NCI-H1417 treated with DMSO at 0.1 percent for 48 hours (cell line): ENCODE measurements at places on chromosomes 16 and 17.

DNA sequence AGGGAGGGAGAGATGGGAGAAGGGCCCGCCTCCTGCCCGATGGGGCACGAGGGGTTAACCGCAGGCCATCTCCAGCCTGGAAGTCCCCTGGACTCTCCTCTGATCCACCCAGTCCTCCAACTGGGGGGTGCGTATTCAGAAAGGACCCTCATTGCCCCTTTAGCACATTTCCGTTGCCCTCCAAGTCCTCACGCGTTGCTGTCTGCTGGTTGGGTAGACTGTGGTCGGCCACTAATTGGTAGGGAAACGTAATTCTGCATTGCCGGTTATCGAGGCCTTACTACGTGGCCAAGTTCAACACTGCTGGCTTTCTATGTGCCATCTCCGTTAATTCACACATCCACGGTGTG, 103.4 kb downstream of the FOXL1 start:
- DNase-seq = no peak

DNA sequence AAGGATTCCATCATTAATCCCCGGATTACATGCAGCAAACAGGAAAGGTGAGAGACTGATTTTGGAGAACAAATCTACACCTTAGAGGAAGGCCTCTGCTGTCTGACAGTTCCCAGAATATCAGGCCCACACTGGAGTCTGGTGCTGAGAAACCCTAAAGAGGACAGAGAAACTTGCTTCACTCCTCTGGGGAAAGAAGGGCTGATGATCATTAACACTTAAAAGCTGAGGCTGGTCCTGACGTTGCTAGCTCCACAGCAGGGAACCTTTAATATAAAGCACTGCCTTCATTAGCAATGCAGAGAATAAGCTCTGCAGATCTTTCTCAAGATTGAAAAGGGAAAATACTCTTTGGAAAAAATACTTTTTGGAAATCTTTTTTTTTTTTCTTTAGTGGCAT, 1472.4 kb upstream of the GOT2 start:
- DNase-seq = no peak

GRCh38 chr16:31003744-31004143, 6.7 kb downstream of the STX1B start:
- no peak for DNase-seq

DNA sequence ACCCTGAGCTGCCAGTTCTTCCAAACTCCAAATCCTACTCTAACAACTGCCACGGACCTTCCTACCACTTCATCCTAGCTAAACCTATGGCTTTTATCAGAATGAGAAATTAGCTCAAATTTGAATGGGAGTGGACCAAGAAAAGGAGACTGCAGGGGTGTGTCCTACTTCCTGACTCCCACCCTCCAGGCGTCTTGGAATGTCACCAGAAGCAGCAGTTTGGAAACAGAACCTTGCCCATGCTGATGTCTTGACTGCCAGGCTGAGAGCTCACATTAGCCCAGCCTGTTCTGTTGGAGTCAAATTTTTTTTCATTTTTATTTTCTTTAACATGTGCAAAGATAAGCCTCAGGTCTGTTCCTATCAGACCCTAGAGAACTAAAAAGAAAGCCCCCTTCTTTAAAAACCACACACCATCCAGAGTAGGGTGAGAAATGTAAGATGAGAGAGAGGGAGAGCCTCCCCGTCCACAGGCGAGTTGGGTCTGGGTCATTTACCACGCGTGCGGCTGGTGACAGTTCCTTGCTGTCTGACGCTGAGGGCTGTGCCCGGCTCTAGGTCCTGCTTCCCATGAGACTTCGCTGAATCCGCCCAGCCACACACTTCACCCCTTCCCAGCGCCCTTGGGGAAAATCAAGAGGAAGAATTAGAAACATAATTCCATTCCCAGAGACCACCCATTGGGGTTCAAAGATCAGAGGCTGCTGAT, 54.3 kb downstream of the WNT3 start:
- DNase-seq = no peak

GRCh38 chr17:62847426-62847825, 39.3 kb upstream of the MARCHF10 start:
- no peak for DNase-seq

GRCh38 chr17:32871746-32872145, 5.2 kb downstream of the MYO1D start:
- no peak for DNase-seq

GRCh38 chr17:596287-596686, 118.4 kb downstream of the VPS53 start:
- DNase-seq = no peak

DNA sequence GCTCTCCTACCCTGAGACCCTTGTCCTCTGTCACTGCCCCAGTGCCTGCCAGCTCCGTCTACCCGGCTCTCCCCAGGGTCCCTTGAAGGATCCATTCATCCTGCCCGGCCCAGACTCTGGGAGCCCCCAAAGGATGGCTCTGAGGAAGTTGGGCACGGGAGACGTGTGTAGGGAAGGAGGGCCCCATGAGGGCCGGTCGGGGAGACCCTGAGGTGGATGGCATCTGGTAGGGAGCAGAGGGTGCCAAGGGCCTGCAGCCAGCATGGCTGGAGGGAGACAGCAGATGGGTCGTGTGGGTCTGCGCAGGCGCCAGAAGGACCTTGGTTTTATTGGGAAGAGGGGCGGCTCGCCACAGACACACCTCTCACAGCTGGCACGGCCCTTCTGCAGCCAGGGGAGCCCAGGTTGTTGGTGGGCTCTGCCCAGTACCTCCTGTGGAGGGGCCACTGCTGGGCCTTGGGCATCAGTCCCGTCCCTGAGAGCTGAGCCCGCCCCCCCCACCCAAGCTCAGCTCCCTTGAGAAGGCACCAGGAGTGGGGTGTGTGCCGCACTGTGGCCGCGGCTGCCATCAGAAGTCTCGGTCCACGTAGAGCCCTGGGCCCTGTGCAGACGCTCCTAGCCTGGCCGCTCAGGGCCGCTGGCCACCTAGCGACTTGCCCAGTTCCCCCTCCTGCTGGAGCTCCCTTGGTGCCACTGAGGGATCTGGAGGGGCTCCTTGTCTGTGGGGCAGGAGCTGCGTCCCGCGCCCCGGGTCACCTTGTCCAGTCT, 16.0 kb downstream of the KCTD5 start:
- no peak for DNase-seq

DNA sequence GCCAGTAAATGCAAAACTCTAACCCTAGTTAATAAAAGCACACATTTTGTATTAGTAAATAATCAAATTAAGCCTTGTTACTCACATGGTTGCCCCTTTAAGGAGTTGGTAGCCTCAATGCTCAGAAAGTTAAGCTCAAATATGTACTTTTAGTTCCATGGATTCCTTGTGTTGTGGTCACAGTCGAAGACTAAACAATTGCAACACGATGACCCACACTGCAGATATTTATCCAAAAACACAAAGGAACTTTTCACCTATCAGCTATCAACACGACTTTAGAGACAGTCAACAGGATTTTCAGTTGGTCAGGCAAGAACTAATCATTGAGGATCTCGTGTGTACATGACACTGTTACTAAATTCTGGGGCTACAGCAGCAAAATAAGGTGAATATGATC, 47.4 kb upstream of the NUDT7 start:
- DNase-seq = no peak
